ENCODE measurements at places on chromosomes 7 and 10. TPM values are rescaled to one million over a fixed set of nuclear protein-coding genes. Genes with fewer than 3 reads are reported as not detected.

ZPBP gene
- not detected for total RNA-seq

- H3K27ac ChIP-seq = no peak overlapping the region
- no peaks in the 10 kb centered on the region for H3K36me3 ChIP-seq
- H3K27me3 ChIP-seq = peaks cover 16% of the 10 kb centered on the region
- H3K4me3 ChIP-seq = no peak overlapping the region
- no peaks in the 10 kb centered on the region for H3K4me1 ChIP-seq
These were observed 663.8 kb downstream of the GRID1 start for GRCh38 chr10:85702768-85703167.

DNA sequence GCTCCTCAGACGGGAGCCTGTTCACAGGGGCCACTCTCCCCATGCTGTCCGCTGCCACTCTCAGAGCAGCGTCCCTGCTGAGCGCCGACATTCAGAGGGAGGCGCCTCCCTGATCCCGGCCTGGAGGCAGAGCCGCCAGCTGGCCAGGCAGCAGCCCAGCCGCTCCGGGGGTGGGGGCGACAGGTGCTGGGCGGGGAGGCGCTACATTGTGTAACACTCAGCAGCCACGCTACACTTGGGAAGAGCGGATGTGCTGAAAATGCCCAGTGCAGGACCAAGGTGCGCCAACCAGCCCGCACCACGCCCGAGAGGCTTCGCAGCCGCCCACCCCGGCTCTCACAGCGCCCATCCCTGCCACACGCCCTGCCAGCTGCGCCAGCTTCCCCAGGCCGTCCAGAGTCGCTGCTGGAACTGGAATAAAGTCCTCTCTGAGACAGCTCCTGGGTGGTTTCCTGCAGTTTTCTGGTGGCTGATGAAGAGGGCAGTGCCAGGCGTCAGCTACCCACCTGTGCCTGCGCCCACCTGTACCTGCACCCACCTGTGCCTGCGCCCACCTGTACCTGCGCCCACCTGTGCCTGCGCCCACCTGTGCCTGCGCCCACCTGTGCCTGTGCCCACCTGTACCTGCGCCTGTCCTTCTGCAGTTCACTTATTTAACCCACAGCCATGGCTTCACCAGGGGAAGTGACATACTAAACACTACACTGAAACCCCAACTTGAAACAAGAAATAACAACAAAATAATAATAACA, 25.7 kb downstream of the STK32C start:
- no peak overlapping the region for H3K4me3 ChIP-seq
- DNase-seq = no peak
- peaks cover 1% of the 10 kb centered on the region for H3K36me3 ChIP-seq
- peaks cover 6% of the 10 kb centered on the region for H3K4me1 ChIP-seq

DNA sequence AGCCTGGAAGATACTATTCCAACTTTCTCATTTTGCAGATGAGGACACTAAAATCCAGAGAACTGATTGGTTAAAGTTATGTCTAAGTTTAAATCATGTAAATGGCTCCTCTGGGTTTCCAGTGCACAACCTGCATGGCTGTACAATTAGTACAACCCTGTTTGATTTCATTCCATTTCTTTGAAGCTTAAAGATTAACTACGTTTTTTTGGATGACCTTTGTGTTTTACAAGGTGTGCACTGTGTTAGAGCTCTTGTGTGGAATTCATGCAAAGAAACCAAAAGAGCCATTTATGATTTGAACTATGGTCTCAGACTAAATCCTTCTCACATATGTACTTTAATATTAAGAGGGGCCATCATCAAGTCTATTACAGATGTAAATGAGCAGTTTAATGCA, 149.5 kb downstream of the TMEM168 start:
- DNase-seq = no peak
- no peaks in the 10 kb centered on the region for H3K4me1 ChIP-seq
- H3K4me3 ChIP-seq = no peak overlapping the region
- H3K27ac ChIP-seq = no peak overlapping the region

DNA sequence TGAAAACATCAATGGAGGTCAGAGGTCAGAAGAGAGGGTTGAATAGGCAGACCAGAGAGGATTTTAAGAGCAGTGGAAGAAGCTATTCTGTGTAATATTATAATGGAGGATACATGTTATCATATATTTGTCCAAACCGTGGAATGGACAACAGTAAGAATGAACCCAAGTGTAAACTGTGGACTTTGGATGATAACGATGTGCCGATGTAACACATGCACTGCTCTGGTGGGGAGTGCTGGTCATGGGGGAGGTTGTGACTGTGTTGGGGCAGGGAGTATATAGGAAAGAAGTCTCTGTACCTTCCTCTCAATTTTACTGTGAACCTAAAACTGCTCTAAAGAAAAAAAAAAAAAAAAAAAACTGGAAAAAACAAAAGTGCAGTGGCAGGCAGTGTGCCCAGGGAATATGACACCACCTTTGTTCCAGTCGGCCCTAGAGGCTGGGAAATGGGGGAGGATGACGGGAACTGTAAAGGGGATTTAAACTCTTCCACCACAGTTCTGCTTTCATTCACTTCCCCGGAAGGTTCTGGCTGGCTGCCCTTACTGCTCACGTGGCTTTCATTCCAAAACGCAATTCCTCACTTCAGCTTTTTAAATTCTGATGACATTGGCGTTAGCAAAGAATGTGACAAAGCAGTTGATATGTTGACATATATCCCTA, 113.7 kb upstream of the ANKRD1 start:
- H3K27ac ChIP-seq = peak overlapping the region; percentile 40
- peaks cover 21% of the 10 kb centered on the region for H3K4me1 ChIP-seq
- H3K4me3 ChIP-seq = peak overlapping the region; percentile 37
- peaks cover 6% of the 10 kb centered on the region for H3K27me3 ChIP-seq
- DNase-seq = no peak

DNA sequence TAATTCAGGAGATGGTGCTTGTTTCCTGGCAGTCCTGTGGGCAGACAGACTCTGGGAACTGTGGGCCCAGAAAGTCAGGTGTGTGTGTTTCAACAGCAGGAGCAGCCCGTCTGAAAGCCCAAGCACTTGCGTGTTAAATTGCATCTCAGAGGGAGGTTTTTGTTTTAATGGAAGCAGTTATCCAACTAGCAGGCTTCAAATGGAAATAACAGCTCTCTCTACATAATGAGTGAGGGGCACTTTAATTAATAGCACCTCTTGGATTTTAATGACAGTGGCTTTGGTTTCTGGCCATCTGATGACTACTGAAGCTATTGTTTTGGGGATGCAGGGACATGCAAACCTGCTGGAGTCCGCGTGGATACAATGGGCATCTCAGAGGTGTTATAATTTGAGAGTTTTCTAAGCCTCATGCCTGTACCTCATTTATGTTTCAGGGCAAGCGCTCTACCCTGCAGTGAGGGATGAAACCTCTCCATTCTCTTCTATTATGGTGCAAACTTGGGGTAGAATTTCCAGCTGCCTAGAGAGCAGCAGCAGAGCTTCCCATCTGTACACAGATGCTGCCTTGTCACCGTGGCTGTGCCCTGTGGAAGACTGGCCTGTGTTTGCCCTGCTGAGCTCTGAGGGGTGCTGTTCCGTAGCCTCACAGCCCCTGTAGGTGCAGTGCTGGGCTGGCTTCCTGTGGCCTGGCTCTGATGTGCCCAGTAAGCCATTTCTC, 206.6 kb upstream of the GPR26 start:
- H3K4me1 ChIP-seq = no peaks in the 10 kb centered on the region
- no peak overlapping the region for H3K27ac ChIP-seq
- H3K4me3 ChIP-seq = no peak overlapping the region
- no peak for DNase-seq

- no peaks in the 10 kb centered on the region for H3K36me3 ChIP-seq
- H3K4me1 ChIP-seq = peaks cover 4% of the 10 kb centered on the region
- no peak overlapping the region for H3K27ac ChIP-seq
- no peak for DNase-seq
- H3K4me3 ChIP-seq = no peak overlapping the region
These were observed 14.2 kb downstream of the KCNH2 start for GRCh38 chr7:150963707-150964559.

DNA sequence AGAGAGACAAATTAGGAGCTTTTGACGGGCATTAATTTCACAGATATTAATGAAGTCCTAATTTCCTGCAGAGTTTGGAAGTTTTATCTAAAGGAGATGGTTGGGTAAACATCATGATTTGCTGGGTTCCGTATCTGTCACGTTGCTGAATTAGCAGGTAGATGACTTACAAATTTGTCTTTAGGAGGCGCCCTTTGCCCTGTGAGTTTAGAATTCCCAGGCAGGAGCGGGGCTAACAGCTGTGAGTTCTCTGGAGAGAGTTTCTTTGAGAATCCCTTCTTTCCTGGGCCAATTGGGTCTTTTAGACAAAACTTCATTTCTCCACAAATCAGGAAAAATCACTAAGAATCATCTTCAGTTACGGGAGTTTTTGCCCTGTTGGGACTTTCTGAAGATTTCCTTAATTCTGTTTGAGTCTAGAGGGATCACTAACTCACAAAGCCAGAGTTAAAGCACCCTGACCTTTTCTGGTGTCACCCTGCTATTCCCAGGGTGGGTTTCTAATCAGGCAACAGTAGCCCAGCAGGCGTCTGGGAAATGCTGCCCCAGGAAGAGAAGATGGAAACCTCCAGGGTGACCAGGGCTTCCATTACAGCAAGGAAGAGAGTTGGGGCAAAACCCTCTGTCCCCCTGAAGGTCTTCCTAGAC, 63.7 kb downstream of the PRKCQ start:
- no peak overlapping the region for H3K27ac ChIP-seq
- peaks cover 95% of the 10 kb centered on the region for H3K4me1 ChIP-seq
- no peaks in the 10 kb centered on the region for H3K27me3 ChIP-seq
- peaks cover 8% of the 10 kb centered on the region for H3K36me3 ChIP-seq
- DNase-seq = no peak
- no peak overlapping the region for H3K4me3 ChIP-seq

- peak; percentile 47 for DNase-seq
- H3K27ac ChIP-seq = no peak overlapping the region
- H3K4me1 ChIP-seq = peaks cover 37% of the 10 kb centered on the region
- no peaks in the 10 kb centered on the region for H3K36me3 ChIP-seq
These were observed 36.0 kb downstream of the KCNH2 start for GRCh38 chr7:150942001-150942590.

DNA sequence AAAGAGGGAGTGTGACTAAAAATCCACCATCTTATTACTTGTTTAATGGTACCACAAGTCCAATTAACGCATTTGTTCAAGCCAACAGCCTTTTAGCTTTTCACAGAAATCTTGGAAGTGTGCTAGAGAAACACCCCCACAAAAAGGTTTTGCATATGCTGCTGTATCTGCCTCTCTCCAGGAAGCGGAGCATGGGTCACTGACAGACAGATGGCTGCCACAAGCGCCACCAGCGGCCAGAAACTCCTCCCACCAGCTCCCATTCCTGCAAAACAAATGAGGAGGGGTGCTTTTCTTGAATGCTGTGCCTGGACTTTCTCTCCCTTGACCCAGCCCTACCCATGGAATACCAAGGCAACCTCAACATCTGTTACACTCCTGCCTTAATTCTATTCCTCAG, 176.3 kb upstream of the LRGUK start:
- H3K27ac ChIP-seq = no peak overlapping the region
- H3K4me1 ChIP-seq = no peaks in the 10 kb centered on the region
- DNase-seq = no peak
- no peak overlapping the region for H3K4me3 ChIP-seq
- no peaks in the 10 kb centered on the region for H3K27me3 ChIP-seq
- peaks cover 4% of the 10 kb centered on the region for H3K36me3 ChIP-seq

Data from activated T-cell treated with anti-CD3 and anti-CD28 coated beads, Interleukin-2, amount 50 U/mL, for 72 hours (primary cell).